ENCODE measurements at places on chromosomes 2 and 18.
A peak's percentile ranks its signal among the peaks of the same experiment; 100 is the strongest.

DNA sequence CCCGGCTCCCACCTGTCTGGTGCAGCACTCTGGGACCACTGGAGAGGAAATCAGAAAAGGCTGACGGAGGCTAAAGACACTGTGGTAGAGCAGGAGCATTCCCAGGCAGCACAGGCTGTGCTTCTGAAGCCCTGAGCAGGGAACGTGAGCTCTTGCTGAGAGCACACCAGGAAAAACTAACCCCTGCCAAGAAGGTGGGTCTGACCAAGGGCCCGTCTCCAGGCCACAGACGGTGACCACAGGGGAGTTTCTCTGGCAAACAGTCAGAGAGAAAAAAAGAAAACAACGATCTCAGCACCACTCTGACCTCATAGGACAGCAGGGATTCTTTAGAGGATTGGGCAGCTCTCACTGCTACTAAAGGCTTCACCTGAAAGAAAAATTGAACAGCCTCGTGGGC, 201.4 kb downstream of the AFF3 start:
- no peak for DNase-seq

- DNase-seq = no peak
These were observed 34.6 kb upstream of the INSIG2 start for GRCh38 chr2:118053681-118054080.

DNA sequence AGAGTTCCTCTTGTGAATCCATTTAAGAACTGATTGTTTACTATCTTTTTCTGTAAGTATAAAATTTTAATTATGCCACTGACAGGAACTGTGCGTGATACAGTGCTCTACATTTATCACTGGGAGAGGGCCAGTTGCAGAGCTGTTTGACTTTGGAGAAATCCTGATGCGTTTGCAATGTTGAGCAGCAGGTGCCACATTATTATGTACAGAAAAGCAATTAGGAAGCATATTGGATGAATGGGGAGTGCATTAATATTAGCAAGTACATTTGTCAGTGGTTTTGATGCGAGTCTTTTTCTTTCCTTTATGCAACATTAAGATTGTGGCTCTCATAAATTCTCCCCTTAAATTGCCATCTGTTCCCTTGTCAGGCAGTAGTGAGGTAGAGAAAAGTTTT, 302.3 kb upstream of the FANCL start:
- no peak for DNase-seq

- DNase-seq = no peak
These were observed 20.4 kb downstream of the NFATC1 start for GRCh38 chr18:79416022-79416676.

GRCh38 chr18:58009166-58009565, 34.9 kb upstream of the NEDD4L start:
- no peak for DNase-seq

- no peak for DNase-seq
These were observed 66.2 kb upstream of the KLF7 start for GRCh38 chr2:207231967-207232366.

DNA sequence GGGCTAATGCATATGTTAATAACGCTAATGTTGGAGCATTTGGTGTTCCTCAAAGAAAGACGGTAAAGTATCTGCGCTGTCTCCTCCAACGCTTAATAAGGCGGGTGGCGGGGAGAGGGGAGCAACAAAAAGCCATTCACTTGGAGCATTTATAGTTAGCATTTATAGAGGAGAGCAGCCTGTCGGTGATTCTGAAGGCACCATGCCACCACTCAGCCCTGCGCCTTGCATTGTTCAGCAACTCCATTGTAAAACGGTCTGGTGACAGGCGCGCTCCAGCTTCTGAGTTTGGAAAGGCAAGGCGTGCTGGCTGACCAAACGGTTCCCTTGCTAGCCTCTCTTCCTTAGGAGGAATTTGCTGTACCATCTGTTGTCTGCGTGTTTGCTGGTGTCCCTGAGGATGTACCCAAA, 83.9 kb downstream of the LYPD1 start:
- DNase-seq = no peak

DNA sequence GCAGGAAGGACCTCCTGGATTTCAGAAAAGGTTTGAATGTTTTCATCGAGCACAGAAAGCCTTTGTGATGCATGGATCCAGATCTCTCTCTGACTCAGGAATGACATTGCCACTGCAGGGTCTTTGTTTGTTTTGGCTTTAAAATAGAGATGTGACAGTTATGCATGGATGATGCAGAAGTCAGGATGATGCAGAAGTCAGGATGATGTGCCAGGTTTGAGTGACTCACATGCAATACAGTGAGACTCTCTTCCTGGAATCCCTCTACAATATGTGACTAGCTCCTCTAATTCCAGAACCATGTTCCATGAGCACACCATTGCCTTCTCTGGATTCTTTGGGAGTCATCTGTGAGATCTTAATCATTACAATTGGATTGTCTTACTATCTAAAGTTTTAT, 177.9 kb upstream of the RAB6C start:
- peak; percentile 48 for DNase-seq

GRCh38 chr2:238831177-238831576, 16.7 kb upstream of the TWIST2 start:
- no peak for DNase-seq

DNA sequence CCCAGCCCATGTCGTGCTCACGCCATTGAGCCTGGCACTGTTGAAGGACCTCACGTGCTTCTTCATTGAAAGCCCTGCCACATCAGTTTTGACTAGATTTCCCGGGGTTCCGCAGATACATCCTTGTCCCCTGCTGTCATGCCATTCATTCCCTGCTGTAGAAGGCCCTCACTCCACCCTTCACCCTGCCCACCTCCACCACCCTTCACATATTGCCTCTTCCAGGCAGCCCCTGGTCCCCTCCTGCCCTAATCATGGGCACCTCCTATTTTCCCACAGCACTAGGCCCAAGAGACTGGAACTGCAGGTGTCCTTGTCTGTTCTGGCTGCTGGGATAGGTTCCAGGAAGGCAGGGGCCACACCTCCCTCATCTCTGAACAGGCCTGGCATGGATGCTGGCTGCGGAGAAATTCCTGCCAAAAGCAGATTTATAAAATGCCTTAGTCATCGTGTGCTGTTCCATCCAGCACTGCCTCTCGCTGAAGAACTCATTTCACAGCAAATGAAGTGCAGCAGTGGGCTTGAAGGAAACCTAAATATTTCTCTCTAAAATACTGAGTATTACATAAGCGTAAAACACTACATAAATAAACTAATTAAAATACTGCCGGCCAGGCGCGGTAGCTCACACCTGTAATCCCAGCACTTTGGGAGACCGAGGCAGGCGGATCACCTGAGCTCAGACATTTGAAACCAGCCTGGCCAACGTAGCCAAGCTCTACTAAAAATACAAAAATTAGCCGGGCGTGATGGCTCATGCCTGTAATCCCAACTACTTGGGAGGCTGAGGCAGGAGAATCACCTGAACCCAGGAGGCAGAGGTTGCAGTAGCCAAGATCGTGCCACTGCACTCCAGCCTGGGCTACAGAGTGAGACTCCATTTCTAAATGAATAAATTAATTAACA, 38.4 kb downstream of the EIF4E2 start:
- peak; percentile 5 for DNase-seq

DNA sequence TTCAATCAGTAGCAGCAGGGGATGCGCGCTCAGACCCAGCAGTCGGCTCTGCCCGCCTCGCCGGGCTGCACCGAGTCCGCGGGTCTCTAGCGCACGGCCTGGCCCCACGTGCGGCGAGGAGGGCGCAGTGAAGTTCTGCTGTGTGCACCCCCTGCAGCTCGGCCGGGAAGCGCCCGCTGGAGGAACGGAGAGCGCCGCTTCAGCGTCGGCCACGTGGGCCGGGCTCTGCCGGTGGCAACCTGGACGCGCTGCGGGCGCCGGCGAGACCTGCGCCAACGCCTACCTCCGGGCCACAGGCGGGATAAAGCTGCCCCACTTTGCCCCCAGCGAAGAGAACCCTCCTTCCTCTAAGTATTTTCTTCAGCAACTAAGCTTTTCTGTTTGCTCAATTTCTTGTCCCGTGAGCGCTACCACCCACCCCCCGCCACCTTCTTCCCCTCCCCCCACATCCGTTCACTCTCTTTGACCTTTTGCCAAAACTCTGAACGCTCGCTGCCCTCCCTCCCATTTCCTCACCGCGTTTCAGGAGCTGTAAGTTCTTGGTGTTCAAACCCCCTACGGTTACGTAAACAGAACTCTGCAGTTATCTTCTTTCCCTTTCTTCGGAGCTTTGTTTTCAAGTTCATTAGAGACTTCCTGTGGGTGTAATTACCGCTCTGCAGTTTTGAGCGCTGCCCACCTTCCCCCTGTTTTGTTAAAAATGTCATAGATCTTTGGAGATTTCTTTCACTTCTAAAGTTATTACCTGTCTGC, 42.6 kb upstream of the EDAR start:
- peak; percentile 6 for DNase-seq

DNA sequence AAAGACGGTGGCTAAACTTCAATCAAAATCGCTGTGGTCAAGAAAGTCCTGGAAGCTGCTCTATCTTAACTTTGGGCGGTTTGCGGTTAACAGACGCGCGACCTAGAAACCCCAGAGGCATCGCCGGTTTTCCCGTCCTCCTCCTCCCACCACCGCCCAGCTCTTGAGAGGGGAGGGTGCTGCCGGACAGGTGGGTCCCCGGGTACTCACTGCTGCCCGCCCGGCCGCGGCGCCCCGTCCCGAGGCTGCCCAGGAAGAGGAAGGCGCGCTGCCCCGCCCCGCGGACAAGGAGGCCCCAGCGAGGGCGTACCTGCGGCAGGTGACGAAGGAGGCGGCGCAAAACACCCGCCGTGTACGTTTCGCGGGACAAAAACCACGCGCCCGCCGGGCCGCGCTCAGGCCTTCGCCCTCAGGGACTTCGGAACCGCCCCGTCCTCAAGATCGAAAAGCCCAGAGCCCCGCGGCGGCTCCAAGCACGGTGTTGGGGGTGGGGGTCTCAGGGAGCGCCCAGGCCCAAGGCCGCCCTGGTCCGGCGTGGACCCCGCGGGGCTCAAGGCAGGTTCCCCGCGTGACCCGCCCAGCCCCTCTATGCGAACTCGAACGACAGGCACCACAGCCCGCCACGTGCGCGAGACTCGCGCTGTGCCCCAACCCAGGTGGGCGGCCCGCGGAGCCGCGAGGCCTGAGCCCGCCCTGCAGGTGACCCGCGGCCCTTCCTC, at the start of gene SH3YL1:
TSS of gene SH3YL1 (minus strand) at position 259 of the 719 bp plus-strand sequence. CDS start at position 211, 48 bp downstream.
- DNase-seq = no peak

DNA sequence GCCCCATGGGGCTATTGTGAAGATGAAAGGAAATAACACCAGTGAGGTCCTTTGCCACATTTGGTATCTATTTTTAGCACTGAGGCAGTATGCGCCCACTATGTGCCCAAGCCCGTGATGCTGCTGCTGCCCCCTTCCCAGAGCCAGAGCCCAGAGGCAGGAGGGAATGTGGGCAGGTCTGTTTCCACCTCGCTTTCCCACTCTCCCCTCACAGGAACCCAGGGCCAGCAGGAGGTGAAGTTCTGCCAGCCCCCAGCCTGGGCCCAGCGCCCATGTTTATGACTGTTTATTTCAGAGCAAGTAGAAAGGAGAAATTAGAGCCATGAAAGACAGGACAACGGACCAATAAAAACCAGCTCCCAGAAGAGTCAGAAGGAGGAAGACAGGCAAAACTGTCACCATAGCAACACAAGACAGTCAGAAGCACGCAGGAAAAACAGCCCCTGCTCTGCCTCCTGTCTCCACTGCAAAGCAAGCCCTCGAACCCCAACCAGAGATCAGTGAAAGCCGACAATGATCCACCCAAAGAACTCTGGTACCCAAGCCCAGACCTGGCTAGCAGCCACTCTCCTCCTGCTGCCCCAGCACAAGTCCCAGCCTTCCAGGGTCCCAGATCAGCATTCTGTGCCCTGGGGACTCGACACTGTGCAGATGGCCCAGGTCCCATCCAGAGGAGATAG, 1.4 kb downstream of the CYRIA start:
- no peak for DNase-seq

GRCh38 chr2:88658326-88658725, 31.1 kb upstream of the EIF2AK3 start:
- DNase-seq = no peak

- no peak for DNase-seq
These were observed 228.0 kb downstream of the PIK3C3 start for GRCh38 chr18:42182728-42183700.

DNA sequence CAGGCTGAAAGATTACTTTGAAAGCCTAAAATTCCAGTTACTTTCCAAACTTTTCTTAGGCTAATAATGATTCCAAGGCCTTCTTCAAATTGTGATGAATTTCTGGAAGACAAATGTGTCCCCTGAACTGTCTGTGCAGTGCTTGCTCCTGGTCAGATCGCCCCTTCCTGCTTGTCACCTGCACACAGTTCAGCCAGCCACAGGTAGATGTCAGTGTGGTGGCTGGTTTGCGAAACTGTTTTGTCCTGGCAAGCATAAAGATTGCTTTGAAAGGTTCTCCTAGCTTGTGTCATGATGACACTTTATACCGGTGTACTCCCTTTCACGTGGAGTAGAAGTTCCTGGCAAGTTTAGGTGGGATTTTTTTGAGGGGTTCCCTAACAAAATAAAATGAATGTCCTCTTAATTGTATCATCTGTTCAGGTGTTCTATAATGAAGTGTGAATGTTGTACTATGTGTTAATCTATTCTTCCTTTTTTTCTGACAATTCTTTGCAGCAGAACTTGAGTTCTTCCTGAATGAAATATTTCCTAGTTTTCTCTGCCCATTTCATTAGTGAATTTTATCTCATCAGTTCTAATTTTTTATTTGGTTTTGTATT, 298.8 kb downstream of the ZNF407 start:
- DNase-seq = no peak

GRCh38 chr2:218060118-218060517, 8.9 kb upstream of the RUFY4 start:
- no peak for DNase-seq

- no peak for DNase-seq
These were observed 24.4 kb downstream of the ADRA2B start for GRCh38 chr2:96091711-96092572.

GRCh38 chr2:238942726-238943300, 94.9 kb downstream of the TWIST2 start:
- DNase-seq = no peak

DNA sequence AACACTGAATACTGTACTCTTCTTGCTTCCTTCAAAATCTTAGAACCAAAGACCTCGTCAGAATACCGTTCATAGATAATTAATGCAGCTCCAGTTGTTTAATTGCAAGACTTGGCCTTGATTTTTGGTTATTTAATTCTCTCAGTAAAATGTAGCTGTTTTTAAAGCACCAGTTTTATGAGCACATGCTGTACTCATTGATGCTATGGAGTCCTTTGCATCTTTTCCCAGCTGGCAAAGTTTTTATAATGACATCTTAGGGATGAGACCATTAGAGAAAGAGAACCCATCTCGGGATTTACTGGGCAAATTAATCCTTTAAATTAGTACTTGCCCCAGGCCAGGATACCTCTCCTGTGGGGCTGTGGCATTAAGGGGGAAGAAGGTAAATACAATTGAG, 199.3 kb downstream of the MEMO1 start:
- no peak for DNase-seq

GRCh38 chr2:105615305-105615704, 129.4 kb upstream of the NCK2 start:
- no peak for DNase-seq

- no peak for DNase-seq
These were observed 203.2 kb downstream of the SH3RF3 start for GRCh38 chr2:109331896-109332848.

GRCh38 chr2:60109744-60110143, 443.7 kb downstream of the BCL11A start:
- no peak for DNase-seq

Data from NCI-H2029 treated with DMSO at 0.1 percent for 48 hours (cell line).